Hematopoietic multipotent progenitor cell (in vitro differentiated cells): ENCODE measurements at places on chromosomes 7 and 10.

DNA sequence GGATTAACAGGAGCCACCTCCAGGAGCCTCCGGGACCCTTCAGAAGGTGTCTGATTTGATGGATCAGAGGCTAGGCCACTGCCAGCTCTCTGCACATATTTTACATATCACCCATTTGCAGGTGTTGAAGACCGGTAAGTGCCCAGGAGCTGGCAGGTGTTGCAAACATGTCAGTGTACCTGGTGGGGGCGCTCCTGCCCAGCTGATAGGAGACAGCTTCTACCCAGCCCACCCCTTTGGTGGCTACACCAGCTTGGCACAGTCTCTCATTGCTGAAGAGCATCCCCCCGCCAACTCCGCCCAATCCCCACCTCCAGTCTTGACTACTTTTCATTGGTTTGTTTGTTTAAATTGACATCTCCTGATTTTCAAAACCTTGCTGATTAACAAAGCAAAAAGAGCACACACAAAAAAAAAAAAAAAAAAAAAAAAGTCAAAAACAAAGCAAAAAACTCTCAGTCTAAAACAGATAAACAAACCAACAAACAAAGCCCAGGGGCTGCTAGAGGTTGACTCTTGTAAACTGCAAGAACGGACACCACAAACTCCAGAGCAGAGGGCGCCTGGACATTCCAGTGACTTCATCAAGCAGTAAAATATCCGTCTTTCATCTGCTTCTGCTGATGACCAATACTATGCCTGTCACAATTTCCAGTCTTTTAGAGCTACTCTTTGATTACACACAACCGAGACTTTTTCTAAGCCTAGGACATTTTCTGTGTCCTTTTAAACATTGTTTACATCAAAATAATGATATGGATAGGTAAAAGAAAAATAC is 275.3 kb downstream of the NRG3 start:
- no peak for DNase-seq

GRCh38 chr7:40468891-40469864 is 334.4 kb downstream of the SUGCT start:
- no peak for DNase-seq

GRCh38 chr7:99127636-99128035 is 16.3 kb downstream of the SMURF1 start:
- no peak for DNase-seq

GRCh38 chr7:153835103-153835502 is 217.1 kb upstream of the DPP6 start:
- DNase-seq: no peak
